ENCODE measurements at places on chromosomes 16 and 17. TPM values are rescaled to one million over a fixed set of nuclear protein-coding genes. Genes with fewer than 3 reads are reported as not detected.

TP53TG3C gene
- total RNA-seq = not detected

HAP1 gene
- total RNA-seq = 0.18 TPM

ELAC2 gene
- total RNA-seq = 134 TPM

PRSS33 gene
- not detected for total RNA-seq

CD300LF gene
- total RNA-seq = not detected

GRCh38 chr16:24991349-24991748 lies 23.8 kb downstream of the ARHGAP17 start:
- no peak for DNase-seq

- DNase-seq = no peak
These were observed 1.7 kb downstream of the ZNF469 start for GRCh38 chr16:88384222-88385111.

- no peak for DNase-seq
These were observed 261.0 kb upstream of the CPHXL start for GRCh38 chr16:75987323-75987722.

GRCh38 chr17:2176499-2177169 lies 121.7 kb downstream of the HIC1 start:
- no peak for DNase-seq

DNA sequence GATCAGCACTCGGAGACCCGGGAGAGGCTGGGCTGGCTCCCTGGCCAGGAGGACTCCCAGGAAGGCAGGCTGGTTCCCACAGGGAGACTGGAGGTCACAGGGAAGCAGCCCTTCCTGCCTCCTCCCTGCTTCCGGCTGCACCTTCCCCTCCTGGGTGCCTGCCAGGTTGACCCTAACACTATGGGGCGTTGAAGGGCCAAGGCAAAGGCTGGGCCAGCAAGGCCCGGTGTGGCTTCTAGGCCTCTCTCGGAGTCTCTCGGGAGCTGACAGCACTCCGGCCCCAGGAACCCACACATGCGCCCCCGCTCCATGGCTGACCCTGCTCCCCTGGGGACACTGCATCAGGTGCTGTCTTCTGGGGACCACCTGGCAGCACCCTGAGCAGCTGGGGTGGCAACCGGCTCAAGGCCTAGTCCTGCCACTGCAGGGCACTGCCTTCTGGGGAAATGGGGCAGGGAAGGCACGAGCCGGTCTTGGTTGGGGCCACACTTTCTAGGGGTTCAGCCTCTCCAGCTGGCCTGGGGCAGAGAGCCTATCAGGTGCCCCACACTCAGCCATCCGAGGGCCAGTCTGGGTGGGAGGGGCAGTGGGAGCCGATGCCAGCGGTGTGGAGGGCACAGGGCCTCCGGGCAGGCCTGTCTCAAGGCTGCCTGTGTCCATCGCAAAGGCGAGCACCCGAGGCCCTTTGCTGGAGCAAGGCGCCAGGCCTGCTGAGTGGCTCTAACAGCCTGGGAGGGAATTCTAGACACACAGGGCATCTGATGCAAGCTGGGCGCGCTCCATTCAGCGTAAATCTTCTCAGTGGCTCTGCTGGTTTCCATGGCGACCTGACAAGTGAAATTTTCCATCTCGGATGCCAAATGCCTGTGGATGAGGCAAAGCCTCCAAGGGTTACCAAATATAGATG lies 5.6 kb upstream of the MTSS2 start:
- DNase-seq = no peak

- DNase-seq = no peak
These were observed 22.8 kb downstream of the GPRC5B start for GRCh38 chr16:19861811-19862327.

GRCh38 chr17:42142371-42142896 lies 12.4 kb downstream of the RAB5C start:
- no peak for DNase-seq

- DNase-seq = no peak
These were observed 350.6 kb upstream of the CCL2 start for GRCh38 chr17:33904476-33904875.

DNA sequence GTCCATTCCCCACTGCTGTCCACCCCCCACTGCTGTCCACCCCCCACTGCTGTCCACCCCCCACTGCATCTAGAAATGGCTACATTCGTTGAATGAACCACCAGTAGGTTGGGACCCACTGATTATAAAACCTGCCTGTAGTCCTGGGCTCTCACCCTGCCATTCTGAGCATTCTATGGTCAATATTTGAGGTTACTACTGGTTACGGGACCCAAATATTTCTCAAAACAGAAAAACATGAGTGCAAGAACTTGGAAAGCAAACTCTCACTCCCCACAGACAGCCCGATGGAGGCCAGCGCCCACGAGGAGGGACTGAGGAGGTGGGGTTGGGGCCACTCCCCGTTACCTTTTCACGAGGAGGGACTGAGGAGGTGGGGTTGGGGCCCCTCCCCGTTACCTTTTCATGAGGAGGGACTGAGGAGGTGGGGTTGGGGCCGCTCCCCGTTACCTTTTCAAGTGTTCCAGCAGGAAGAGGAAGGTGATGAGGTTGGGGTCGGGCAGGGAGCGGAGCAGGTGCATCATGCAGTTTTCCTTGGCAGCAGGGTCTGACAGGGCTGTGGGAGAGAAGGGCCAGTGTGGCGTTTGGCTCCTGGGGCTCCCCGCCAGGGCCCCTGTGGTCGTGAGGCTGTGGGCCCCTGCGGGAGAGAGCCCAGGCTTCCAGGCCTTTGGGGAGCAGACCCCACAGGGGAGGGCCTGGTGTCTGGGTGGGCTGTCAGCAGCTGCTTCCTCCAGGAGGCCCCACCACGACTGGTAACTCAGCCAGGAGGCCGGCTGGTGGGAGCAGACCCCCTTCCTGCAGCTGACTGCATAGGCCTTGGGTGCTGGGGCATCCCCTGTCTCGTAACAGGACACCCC lies 12.5 kb downstream of the TIMM22 start:
- DNase-seq = no peak

DNA sequence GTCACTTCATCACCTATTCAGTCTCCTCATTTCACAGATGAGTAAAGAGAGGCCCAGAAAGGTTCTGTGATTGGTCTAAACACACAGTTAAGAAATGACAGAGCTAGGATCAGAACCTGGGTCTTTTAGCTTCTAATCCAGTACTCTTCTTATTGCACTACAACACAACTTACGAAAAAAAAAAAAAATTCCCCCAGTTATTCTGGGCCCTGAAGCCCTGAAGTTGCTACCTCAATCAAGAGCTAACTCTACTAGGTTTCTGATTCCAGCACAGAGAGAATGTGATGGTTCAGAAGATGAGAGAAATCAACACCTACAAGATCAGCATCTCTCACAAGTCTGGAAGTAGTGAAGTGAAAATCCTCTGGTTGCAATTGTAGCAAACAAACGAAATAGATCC lies 37.3 kb downstream of the GRB7 start:
- DNase-seq = no peak
